NCI-H510A treated with DMSO at 0.1 percent for 48 hours (cell line): ENCODE measurements at places on chromosomes 6 and 20.

- DNase-seq, result no peak
Measured at GRCh38 chr6:18785810-18786490, 398.8 kb downstream of the RNF144B start.

GRCh38 chr6:34015586-34015985 is 130.3 kb downstream of the GRM4 start:
- DNase-seq, result no peak

GRCh38 chr6:27426045-27426620 is 37.6 kb downstream of the ZNF391 start:
- no peak for DNase-seq

- DNase-seq, result no peak
Measured at GRCh38 chr6:121158891-121159290, 175.4 kb downstream of the TBC1D32 start.

- DNase-seq, result no peak
Measured at GRCh38 chr20:16699293-16699692, 30.5 kb upstream of the SNRPB2 start.

DNA sequence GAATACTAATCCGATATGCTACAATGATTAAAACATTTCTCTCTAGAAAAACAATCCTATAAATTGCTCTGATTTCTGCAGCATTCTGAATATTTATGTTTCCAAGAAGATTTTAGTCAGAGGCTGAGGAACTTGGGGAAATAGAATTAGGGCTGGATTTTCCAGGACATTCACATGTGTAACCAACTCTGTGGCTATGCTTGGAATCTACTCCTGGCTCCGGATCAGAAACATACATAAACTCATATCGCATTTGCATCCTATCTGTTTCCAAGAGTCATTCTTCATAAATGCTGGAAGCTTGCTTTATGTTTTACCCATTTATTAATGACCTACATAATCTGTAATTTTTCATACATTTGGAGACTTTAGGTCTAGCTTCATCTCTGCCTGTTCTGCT is 459.9 kb upstream of the MARCKS start:
- no peak for DNase-seq

- DNase-seq, result peak; percentile 42
Measured at GRCh38 chr6:7433121-7433617, 43.6 kb downstream of the RIOK1 start.

GRCh38 chr6:138722425-138723371 is 50.9 kb upstream of the CCDC28A start:
- DNase-seq, result no peak

GRCh38 chr20:11227602-11228001 is 553.8 kb upstream of the JAG1 start:
- DNase-seq, result no peak

GRCh38 chr20:58450254-58450653 is 61.2 kb downstream of the VAPB start:
- no peak for DNase-seq

- DNase-seq, result no peak
Measured at GRCh38 chr6:10884245-10884972, 2.4 kb upstream of the SYCP2L start.

DNA sequence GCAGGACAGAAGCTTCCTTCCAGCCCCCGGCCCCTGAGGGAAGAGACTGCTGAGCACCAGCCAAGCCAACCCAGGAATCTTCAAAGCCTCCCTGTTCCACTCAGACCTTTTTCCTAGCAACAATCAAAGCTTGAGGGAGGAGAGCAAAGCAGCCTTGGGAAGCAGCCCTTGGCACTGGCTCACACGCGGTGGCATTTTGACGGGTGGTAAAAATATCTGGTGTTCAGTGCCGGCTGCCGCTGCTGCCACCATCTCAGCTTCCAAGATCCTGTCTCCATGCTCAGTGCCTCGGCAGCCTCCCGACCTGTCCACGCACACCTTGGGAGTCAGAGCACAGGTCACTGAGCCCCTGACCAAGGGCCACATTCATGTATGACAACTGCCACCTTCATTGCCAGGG is 170.1 kb downstream of the LRFN2 start:
- no peak for DNase-seq

DNA sequence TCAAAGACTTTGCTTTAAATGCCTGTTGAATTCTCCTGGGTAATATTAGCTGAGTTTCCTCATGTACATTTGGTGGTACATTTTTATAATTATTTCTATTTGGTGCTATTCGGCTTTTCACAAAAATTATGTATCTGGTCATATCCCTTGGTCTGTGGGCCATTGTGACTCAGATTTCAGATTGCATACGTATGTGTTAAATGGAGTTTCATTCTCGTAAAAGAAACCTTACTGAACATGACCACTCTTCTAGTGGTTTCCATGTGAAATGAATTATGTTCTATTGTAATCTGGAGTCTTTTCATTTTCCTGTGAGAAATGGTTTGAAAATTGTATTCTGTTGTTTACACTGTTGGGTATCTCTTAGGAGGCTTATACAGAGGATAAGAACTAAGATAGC is 386.2 kb upstream of the FLRT3 start:
- DNase-seq, result no peak

GRCh38 chr6:158643836-158644230 is 710 bp downstream of the DYNLT1 start:
- no peak for DNase-seq

DNA sequence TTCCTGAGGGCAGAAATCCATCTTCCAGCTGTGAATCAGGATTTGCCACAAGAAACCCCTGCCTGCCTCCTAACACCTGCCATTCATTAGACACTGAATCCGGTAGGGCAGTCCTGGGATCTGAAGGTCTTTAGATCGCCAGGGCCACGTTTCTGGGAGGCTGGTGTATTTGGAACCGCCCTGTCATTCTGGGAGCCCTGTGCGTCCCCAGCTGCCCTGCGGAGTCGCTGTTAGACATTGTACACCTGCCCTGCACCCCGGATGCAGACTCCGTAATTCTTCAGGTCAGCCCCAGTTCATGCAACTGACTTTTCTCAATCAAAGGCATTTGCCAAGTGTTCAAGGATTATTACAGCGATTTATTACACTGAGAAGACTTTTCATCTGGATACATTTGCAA is 193.2 kb downstream of the TBC1D7 start:
- DNase-seq, result no peak

DNA sequence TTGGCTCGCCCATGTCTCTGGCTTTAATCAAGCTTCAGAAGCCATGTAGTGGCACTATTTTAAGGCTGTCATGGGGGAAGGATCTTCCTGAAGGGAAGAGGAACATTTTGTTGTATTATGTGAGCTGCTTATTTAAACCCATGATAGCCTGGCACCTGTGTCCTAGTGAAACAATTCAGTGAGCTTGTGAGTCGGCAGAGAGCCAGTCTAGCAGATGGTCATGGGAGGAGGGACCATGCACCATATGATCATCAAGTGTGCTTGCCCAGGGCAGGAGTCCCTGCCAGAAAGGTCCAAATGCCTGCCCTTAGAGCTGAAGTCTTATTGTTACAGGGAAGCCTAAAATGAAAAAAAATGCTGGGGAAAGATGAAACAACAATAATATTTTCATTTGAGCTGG is 132.9 kb downstream of the PRDM13 start:
- no peak for DNase-seq

DNA sequence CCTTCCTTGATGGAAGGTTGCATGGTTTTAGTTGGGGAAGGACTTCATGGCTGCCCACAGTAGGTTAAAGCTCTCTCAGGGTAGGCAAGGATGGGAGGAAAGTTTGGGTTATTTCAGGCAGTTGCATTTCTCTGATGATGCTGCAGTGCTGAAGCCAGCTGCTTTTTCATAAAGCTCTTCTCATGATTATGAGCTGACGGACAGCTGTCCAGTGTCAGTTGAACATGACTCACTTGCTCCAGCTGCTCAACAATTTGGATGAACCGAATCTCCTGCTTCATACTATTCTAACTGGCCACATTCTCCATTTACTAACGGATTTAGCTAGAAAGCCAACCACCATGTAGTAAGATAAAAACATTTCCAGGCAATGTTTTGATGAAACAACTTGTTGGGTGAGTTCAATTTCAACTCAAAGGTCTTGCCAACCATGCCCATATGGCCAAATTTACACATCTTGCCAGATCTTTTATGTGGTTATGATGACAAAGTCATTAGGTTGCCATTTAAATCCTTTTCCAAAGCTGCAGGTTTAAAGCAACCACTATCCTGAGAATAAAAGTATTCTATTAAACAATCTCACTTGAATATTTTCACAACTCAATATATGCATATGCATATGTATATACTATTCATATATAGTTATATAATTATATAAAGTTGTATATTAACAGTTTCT is 125.9 kb downstream of the HS3ST5 start:
- DNase-seq, result no peak
